ENCODE measurements at places on chromosomes 5 and 9. TPM values are rescaled to one million over a fixed set of nuclear protein-coding genes. Genes with fewer than 3 reads are reported as not detected.
A peak's percentile ranks its signal among the peaks of the same experiment; 100 is the strongest.

The PCDHA11 gene
- total RNA-seq: not detected

The PTGR1 gene
- 0.35 TPM for total RNA-seq

The SLC23A1 gene
- total RNA-seq: 1.8 TPM

The SLC27A6 gene
- total RNA-seq: not detected

The RFK gene
- 8.0 TPM for total RNA-seq

The GPX3 gene
- 0.76 TPM for total RNA-seq

The TSSK1B gene
- total RNA-seq: not detected

The WDR55 gene
- total RNA-seq: 36.9 TPM

GRCh38 chr9:99040911-99041582, 63.9 kb upstream of the TGFBR1 start:
- DNase-seq: no peak
- H3K27me3 ChIP-seq: no peaks in the 10 kb centered on the region
- no peak overlapping the region for H3K27ac ChIP-seq

GRCh38 chr9:93057042-93057702, 1.3 kb upstream of the SUSD3 start:
- no peaks in the 10 kb centered on the region for H3K27me3 ChIP-seq
- no peaks in the 10 kb centered on the region for H3K36me3 ChIP-seq
- peak overlapping the region; percentile 56 for H3K4me3 ChIP-seq

GRCh38 chr9:69283003-69283402, 42.0 kb upstream of the ENTREP1 start:
- no peak overlapping the region for H3K4me3 ChIP-seq
- H3K27me3 ChIP-seq: peaks cover 10% of the 10 kb centered on the region
- H3K4me1 ChIP-seq: no peaks in the 10 kb centered on the region
- no peaks in the 10 kb centered on the region for H3K36me3 ChIP-seq
- H3K27ac ChIP-seq: no peak overlapping the region
- no peak for DNase-seq

DNA sequence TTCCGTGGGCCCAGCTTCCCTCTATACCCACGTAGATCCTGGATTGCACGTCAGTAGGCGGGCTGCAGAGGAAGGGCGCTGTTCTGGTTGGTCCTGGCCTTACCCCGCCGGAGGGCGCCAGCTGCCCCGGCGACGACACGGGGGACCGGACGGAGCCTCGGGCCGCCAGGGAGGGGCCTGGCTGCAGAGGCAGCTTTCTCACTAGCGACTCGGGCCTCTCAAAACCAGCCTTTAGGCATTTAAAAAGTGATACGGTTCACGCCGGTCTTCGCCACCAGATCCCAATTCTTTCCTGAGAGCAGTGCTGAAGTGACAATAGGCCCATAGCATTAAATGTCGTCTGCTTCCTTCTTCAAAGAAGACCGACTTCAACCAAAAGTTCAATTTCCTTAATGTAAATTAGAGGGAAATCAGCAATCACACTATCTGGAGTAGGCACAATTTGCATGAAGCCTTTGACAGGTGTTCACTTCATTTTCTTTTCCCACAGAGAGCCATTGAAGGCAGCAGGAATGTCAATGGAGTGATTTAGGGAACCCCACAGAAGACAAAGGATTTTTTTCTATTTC, 17.6 kb upstream of the UBE2D2 start:
- H3K36me3 ChIP-seq: no peaks in the 10 kb centered on the region
- peak overlapping the region; percentile 86 for H3K27ac ChIP-seq
- DNase-seq: peak; percentile 66
- peaks cover 14% of the 10 kb centered on the region for H3K4me1 ChIP-seq

DNA sequence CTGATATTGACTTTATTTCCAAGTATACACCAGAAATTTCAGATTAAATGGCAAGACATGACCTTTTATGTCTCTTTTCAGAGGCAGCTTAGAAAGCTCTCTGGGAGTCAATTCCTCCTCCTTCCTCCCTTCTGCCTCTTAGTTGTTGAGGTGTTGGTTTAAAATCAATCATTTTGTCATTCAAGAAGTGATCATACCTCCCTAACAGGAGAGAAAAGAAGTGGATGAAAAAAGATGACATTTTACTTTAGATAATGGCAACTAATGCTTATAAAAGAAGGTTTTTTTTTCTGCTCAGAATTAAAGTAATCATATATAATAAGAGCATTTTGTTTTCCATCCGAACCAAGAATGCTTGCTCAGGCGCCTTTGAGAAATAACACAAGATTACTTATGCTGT, 448.7 kb downstream of the CTNND2 start:
- H3K27ac ChIP-seq: no peak overlapping the region
- no peaks in the 10 kb centered on the region for H3K36me3 ChIP-seq
- no peak overlapping the region for H3K4me3 ChIP-seq
- no peaks in the 10 kb centered on the region for H3K4me1 ChIP-seq
- DNase-seq: no peak

DNA sequence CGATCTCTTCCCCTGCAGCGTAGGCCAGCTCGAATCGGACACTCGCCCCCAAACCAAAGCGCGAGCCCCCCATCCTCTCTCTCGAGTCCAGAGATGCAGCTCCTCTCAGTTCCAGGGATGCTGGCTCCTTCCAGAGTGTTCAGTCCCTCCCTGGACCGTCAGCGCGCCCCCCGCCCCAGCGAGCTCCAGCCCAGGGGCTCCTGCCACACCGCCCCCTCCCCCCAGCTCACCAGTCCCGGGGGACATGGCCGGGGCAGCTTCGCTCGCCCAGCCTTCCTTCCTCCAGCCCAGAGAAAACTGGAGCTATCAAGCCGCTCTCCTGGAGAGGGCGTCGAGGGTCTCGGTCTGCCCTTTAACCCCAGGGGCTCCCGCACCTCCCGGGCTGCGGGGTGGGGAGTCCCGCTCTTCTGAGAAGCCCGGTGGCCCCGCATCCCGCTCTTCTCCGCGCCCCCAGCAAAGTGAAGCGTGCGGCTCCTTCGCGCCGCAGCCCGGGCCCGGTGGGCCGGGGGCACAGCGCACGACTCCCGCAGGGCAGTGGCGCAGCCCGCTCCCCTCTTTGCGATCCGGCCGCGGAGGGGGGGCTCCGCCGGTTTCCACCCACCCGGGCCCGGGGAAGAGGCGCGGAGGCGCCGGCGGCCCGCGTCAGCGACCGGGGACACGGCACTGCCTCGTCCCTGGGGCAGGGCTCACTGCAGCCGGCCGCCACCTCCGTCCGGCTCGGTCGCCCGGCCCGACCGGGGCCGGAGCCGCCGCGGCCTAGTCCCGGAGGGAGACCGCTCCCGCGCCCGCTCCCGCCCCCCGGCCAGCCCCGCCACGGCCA, 587 bp downstream of the MIER3 start:
- H3K27me3 ChIP-seq: peaks cover 4% of the 10 kb centered on the region
- H3K4me1 ChIP-seq: peaks cover 20% of the 10 kb centered on the region
- no peak for DNase-seq
- peaks cover 7% of the 10 kb centered on the region for H3K36me3 ChIP-seq

DNA sequence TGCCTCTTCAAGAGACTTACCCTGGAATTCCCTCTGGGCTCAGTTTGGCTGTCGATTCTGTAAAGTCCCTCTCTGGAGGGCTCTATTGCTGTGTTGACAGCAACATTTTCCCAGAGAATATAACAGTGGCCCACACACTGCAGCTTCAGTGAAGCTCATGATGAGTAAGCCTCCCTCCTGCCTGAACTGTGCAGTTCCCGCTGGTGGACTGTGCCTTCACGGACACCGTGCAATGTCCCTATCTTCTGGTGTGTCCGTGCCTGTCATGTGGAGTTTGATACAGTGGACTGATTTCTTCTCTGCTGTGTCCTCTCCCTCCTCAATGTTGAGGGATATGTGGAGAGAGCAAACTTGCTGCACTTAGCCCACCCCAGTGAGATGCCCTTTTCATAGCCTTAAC, 109.0 kb downstream of the NTRK2 start:
- no peaks in the 10 kb centered on the region for H3K36me3 ChIP-seq
- no peaks in the 10 kb centered on the region for H3K4me1 ChIP-seq
- H3K27ac ChIP-seq: no peak overlapping the region
- peaks cover 2% of the 10 kb centered on the region for H3K27me3 ChIP-seq

- no peaks in the 10 kb centered on the region for H3K4me1 ChIP-seq
- DNase-seq: no peak
- peaks cover 14% of the 10 kb centered on the region for H3K27me3 ChIP-seq
- no peak overlapping the region for H3K27ac ChIP-seq
- no peak overlapping the region for H3K4me3 ChIP-seq
Observed at GRCh38 chr5:148969291-148969690, 93.6 kb downstream of the SH3TC2 start.

DNA sequence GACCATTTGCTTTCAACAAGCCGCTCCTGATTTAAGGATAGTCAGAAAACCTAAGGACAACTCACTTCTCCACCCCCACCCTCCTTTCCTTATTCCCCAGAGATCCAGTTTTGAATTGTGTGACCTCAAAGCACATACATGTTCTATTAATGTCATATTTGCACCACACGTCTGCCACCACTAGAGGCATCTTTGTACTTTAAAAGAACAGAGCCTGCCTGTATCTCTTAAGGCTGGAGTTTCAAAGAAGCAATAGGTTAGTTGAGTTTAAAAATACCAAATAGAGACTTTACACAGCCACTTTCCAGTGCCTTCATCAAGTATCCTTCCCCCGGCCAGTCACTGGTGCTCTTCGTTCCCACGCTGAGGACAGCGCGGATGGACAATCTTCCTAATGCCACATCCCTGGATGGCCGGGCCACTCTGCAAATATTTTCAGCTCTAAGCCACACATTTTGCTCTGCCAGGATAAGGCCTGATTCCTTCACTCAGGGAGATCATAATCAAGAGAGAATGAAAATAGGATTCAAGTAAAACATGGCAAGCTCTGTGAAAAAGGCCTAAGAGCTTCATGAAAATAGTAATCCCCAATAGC, 146.3 kb downstream of the SNCAIP start:
- H3K36me3 ChIP-seq: no peaks in the 10 kb centered on the region
- H3K4me1 ChIP-seq: no peaks in the 10 kb centered on the region
- peaks cover 15% of the 10 kb centered on the region for H3K27me3 ChIP-seq
- H3K4me3 ChIP-seq: no peak overlapping the region
- no peak for DNase-seq

- H3K27ac ChIP-seq: no peak overlapping the region
- no peaks in the 10 kb centered on the region for H3K4me1 ChIP-seq
- H3K27me3 ChIP-seq: no peaks in the 10 kb centered on the region
- no peak for DNase-seq
- H3K4me3 ChIP-seq: no peak overlapping the region
- H3K36me3 ChIP-seq: no peaks in the 10 kb centered on the region
Observed at GRCh38 chr5:3836528-3836927, 240.9 kb downstream of the IRX1 start.

- no peak overlapping the region for H3K27ac ChIP-seq
- DNase-seq: no peak
- H3K4me3 ChIP-seq: no peak overlapping the region
- no peaks in the 10 kb centered on the region for H3K4me1 ChIP-seq
- no peaks in the 10 kb centered on the region for H3K27me3 ChIP-seq
- H3K36me3 ChIP-seq: no peaks in the 10 kb centered on the region
Observed at GRCh38 chr5:177963966-177964365, 32.1 kb downstream of the PROP1 start.

DNA sequence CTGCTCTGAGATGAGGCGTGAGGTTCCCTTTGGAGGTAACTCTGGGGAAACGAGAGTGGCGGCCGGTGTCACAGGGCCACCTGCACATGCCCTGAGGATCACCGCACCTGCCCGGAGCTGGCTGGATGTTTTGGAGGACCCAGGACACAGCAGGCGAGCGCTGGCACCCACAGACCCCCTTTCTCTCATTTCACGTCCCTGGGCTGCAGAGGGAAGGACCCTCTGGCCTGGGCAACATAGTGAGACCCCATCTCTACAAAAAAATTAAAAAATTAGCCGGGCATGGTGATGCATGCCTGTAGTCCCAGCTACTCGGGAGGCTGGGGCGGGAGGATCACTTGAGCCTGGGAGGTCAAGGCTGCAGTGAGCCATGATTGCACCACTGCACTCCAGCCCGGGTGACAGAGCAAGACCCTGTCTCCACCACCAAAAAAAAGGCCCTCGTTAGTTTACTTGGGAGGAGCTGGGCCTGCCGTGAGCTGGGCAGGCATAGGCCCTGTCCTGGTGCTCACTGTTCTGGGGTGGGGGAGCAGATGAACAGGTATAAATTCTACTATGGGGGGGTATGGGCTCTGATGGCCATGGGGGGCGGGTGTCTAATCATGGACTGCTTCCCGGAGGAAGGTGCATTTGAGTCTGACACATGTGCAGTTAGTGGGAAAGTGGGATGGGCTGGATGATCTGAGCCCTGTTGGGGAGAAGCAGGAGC, 96.9 kb upstream of the RAPGEF1 start:
- no peaks in the 10 kb centered on the region for H3K36me3 ChIP-seq
- H3K27ac ChIP-seq: no peak overlapping the region
- H3K4me3 ChIP-seq: no peak overlapping the region
- H3K4me1 ChIP-seq: no peaks in the 10 kb centered on the region
- no peak for DNase-seq

- H3K4me1 ChIP-seq: peaks cover 35% of the 10 kb centered on the region
- H3K27me3 ChIP-seq: no peaks in the 10 kb centered on the region
- H3K4me3 ChIP-seq: no peak overlapping the region
- no peak for DNase-seq
- no peak overlapping the region for H3K27ac ChIP-seq
- peaks cover 25% of the 10 kb centered on the region for H3K36me3 ChIP-seq
Observed at GRCh38 chr5:111509119-111509518, 3.2 kb downstream of the STARD4 start.
